Sigmoid colon (tissue), 7 donors: ENCODE measurements at places on chromosomes 4 and X. TPM values are rescaled to one million over a fixed set of nuclear protein-coding genes. Genes with fewer than 3 reads are reported as not detected.

DNA sequence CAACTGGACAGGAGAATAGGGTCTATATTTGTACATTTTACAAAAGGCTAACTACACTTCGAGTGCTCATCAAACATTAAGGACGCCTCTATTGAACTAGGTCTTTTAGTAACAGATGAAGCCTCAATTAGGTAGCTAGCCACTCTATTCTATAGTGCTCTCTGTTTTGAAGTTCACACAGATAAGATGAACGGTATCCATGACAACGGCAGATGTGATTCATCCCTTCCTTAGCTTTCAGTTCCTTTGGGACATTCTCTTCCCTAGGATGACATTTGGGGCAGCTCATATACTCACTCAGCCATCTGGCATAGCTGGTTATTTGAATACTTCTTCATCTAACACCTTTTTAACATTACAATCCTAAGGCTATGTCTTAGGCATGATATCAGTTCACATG, 62.4 kb upstream of the WDFY3 start:
- no peak for DNase-seq

GRCh38 chr4:47499700-47500099, 14.6 kb downstream of the ATP10D start:
- DNase-seq, result no peak

Gene KLHL2
- 25.7 TPM for total RNA-seq

Gene GNRHR
- total RNA-seq, result not detected
